DMS79 (cell line): ENCODE measurements at places on chromosomes 7 and 10.

DNA sequence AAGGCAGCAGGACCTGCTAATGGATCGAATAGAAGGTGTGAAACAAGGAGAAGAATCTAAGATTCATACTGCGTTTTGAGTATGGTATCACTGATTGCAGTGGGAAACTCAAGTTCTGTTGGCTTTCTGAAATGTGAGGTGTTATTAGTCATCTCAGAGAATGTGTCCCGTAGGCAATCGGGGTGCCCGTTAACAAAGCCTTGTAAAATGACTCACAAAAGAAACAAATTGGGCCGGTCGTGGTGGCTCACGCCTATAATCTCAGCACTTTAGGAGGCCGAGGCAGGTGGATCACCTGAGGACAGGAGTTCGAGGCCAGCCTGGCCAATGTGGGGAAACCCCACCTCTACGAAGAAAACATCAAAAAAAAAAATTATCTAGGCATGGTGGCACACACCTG lies 118.2 kb upstream of the C7orf33 start:
- no peak for DNase-seq

DNA sequence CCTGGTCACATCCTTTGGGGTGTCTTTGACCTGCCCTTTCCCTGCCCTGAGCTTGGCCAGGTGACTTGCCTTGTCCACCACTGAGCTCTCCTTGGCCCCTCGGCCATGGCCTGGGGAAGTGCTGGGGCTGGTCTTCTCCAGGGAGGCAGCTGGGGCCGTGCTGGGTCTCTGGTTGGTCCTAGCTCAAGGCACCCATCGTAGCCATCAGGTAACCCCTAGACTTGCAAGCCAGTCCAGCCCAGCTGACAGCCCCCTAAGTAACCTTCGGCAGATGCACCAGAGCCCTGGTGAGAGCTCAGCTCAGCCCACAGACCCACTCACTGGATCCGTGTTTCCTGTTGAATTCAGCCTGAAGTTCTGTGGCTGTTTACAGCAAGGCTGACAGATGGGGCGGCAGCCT lies 176.2 kb upstream of the SHH start:
- DNase-seq = no peak

DNA sequence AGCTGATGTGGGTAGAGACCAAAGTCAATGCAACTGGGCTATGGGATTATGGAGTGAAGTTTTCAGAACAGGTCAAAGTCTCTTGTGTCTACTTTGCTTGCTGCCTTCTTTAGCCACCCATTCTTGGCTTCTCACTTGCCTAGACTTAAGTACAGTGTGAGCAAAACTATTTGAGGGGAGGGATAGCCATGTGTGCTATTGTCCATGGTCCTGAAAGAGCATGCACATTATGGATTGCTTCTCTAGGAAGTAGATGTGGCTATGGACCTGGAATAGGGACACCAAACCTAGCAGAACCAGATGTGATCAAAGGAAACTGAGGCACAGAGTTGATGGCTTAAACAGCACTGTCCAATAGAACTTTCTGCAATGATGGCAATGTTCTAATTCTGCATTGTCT lies 81.9 kb upstream of the ZNF800 start:
- DNase-seq = no peak

DNA sequence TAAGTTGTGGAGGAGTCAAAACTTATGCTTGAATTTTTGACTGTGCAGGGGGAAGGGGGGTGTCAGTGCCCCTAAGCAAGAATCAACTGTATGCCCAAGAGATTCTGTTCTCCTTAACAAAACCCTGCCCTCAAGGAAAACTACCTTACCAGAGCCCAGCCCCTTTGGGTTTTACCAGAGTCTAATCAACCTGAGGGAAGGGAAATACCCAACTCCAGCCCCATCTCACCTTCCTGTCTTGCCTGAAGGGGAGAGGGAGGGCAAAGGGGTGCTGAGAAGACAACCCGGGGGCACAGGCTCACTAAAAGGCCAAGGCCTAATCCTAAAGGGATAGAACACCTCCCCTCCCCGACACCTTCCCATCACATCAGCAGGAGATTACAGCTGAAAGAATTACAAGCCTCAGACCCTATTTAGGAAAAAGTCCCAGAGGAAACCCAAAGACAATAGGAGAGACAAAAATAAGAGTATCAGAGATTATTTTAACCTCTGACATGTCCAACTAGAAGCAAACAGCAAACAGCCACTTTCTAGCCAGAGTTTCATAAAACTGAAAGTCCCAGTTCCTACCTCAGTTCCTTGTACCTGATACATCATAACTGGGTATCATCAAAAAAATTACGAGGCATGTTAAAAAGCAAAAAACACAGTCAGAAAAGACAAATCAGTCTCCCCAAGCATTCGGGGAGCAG lies 26.8 kb upstream of the C7orf33 start:
- DNase-seq = no peak

DNA sequence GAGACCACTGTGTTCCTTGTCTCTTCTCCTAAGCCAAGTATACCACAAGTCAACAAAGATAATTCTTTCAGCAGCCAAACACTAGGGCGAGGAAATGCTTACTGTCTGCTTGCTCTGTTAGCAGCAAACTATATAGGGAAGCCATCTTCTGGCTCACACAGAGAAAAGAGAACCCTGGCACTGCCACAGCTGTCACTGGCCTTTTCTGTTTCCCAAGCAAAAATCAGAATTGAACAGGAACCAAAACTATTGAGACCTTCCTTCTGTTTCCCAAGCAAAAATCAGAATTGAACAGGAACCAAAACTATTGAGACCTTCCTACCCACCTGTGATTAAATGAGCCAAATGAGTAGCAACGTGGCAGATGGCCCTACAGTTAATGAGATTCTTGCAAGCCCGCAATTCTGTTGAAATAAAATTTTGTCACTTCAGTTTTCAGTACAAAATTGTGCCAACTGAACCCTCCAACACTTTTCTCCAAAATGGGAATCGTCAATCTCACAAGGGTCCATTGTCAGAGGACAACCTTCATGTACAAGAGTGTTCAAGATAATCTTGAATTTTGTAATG lies 54.5 kb downstream of the LRRTM3 start:
- DNase-seq = no peak
